ENCODE measurements at places on chromosomes 7 and 10. TPM values are rescaled to one million over a fixed set of nuclear protein-coding genes. Genes with fewer than 3 reads are reported as not detected.
A peak's percentile ranks its signal among the peaks of the same experiment; 100 is the strongest.

- no peaks in the 10 kb centered on the region for H3K27me3 ChIP-seq
- H3K4me3 ChIP-seq, result no peak overlapping the region
These were observed 18.3 kb upstream of the GNAT3 start for GRCh38 chr7:80530136-80530535.

GRCh38 chr10:112214298-112214926 lies 30.8 kb upstream of the GPAM start:
- H3K4me3 ChIP-seq, result no peak overlapping the region
- H3K27me3 ChIP-seq, result peaks cover 23% of the 10 kb centered on the region
- H3K4me1 ChIP-seq, result no peaks in the 10 kb centered on the region
- no peak for DNase-seq
- H3K27ac ChIP-seq, result no peak overlapping the region

- peaks cover 44% of the 10 kb centered on the region for H3K4me1 ChIP-seq
- H3K36me3 ChIP-seq, result peaks cover 34% of the 10 kb centered on the region
- H3K27ac ChIP-seq, result peak overlapping the region; percentile 14
These were observed 11.6 kb downstream of the MCMBP start for GRCh38 chr10:119860866-119861607.

Gene C7orf33
- not detected for total RNA-seq

DNA sequence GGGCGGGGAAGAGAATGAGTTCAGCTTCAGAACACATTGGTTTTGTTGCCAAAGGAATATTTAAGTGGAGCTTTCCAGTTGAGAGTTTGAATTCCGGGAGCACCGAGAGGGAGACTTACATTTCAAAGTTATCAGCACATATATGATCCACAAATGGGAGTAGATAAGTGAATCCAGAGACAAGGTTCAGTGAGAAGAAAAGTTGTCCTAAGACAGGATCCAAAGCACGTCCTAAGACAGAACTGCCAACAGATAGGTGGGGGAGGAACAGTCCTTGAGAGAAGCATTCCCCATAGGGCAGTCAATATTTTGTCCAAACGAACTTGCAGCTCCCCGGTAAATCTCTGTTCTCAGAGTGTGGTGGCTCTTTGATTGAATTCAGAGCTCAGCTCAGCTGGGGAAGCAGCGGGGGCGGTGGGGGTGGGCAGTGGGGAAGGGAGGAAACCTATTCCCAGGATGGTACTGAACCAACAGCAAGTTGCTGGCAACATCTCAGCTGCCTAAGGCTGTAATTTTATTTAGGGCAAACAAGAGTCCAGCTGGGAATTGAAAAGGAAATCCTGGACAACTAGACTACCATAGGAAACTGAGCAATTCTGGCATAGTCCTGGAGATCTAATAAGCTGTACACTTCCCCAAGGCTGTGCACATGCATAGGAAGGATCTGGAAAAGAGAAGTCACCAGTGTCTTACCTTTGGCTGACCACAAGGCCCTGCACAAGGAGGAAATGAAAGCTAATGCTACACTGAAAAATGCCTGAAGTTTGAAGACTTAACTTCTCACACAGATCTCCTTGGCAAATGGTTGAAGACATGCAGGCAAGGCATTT lies 94.2 kb upstream of the CXCL12 start:
- H3K27me3 ChIP-seq, result peaks cover 33% of the 10 kb centered on the region
- no peaks in the 10 kb centered on the region for H3K4me1 ChIP-seq
- H3K4me3 ChIP-seq, result no peak overlapping the region
- DNase-seq, result no peak
- H3K27ac ChIP-seq, result no peak overlapping the region
- H3K36me3 ChIP-seq, result no peaks in the 10 kb centered on the region

- peak overlapping the region; percentile 94 for H3K27ac ChIP-seq
- DNase-seq, result no peak
- H3K36me3 ChIP-seq, result peaks cover 49% of the 10 kb centered on the region
- H3K4me3 ChIP-seq, result peak overlapping the region; percentile 38
- peaks cover 81% of the 10 kb centered on the region for H3K4me1 ChIP-seq
- H3K27me3 ChIP-seq, result no peaks in the 10 kb centered on the region
These were observed 31.2 kb downstream of the FOXK1 start for GRCh38 chr7:4713183-4713784.

DNA sequence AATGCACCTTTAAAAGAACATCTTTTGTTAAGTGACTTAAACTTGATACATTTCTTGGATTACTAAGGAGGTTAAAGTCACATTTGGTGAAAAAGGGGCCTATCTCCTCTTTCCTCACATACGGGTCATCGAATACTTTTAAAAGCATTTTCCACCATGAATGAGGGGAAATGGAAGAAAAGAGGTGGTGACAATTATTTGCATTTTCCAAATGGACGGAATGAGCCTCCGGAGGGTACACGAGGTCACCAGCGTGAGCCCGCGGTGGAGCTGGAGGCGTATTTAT lies 1.0 kb upstream of the BMPR1A start:
- no peak for DNase-seq
- H3K4me3 ChIP-seq, result peak overlapping the region; percentile 84
- H3K36me3 ChIP-seq, result no peaks in the 10 kb centered on the region
- H3K4me1 ChIP-seq, result peaks cover 38% of the 10 kb centered on the region

- no peaks in the 10 kb centered on the region for H3K36me3 ChIP-seq
- no peaks in the 10 kb centered on the region for H3K4me1 ChIP-seq
- DNase-seq, result no peak
- no peak overlapping the region for H3K27ac ChIP-seq
These were observed 338.8 kb downstream of the NRG3 start for GRCh38 chr10:82213784-82214183.
